ENCODE measurements at places on chromosomes 1 and 21.

DNA sequence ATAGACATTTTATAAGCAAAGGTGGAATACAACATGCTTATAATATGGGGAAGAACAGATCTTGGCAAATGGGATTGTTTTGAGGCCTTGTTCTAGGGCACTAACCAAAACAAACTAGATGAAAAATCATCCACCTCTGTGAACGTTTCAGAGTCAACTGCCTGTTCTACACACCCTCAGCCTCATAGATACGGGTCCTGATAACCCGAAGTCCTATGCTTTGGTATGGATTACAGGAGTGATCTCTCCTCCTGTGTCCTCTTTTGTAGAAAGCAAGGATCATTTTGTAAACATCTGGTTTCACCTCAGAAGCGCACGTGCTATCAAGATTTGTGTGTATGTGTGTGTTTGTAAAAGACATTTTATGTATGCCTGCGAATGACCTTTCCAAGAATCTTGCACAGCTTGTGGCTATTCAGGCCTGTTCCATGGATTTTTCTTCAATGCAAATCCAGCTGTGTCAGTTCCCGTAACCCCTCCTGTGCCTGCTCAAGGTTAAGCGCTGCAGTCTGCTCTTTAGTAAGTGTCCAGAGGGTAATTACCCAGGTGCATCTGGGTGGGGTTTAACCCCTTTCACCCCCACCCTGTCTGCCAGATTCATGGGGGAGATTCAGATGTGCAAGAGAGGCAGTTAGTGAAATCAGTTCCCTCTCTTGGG, 132.4 kb downstream of the ROR1 start:
- DNase-seq = no peak

DNA sequence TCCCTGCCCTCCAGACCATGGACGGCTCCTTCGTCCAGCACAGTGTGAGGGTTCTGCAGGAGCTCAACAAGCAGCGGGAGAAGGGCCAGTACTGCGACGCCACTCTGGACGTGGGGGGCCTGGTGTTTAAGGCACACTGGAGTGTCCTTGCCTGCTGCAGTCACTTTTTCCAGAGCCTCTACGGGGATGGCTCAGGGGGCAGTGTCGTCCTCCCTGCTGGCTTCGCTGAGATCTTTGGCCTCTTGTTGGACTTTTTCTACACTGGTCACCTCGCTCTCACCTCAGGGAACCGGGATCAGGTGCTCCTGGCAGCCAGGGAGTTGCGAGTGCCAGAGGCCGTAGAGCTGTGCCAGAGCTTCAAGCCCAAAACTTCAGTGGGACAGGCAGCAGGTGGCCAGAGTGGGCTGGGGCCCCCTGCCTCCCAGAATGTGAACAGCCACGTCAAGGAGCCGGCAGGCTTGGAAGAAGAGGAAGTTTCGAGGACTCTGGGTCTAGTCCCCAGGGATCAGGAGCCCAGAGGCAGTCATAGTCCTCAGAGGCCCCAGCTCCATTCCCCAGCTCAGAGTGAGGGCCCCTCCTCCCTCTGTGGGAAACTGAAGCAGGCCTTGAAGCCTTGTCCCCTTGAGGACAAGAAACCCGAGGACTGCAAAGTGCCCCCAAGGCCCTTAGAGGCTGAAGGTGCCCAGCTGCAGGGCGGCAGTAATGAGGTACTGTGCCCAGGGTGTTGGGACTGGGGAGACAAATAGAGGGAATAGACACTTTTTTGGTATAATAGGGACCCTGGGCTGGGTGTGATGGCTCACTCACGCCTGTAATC, 1.0 kb downstream of the ZBTB48 start:
- no peak for DNase-seq

DNA sequence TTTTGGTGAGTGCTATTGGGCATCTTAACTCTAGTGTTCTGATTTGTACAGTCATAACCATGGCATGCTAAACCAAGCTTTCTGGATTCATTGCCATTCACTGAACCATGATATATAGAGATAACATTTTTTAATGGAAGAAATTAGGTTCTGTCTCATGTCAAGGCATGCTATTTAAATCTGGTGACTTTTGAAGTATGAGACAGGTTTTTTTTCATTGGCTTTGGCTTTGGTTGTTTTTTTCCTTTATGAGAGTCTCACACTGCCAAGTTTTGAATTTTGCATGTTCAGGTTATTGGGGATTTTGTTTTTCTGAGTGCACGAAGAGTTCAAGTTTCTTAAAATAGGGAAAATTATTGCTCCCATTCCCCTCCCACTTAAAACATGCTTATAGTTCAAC, 141.3 kb upstream of the ADAMTS5 start:
- peak; percentile 38 for DNase-seq

GRCh38 chr1:226661271-226661670, 77.8 kb downstream of the ITPKB start:
- DNase-seq = no peak

DNA sequence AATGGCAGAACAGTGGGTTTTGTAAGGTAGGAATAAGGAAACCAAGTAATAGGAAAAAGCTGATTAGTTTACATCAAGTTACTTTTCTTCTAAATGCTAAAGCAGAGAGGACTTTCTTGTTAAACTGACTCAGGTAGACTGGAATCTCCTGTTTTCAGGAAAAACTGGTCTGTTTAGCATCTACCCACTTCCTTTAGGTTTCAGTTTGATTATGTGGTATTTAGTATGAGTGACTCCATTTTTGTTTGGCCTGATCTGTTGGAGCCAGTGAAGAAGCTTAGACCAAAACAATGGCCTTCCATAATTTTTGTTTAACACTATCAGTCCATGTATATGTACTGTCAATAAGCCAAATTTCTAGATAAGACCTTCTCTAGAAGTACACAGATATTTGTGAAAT, 88.4 kb downstream of the EPB41 start:
- DNase-seq = no peak

GRCh38 chr1:234666761-234667160, 56.8 kb upstream of the IRF2BP2 start:
- no peak for DNase-seq

GRCh38 chr21:32299695-32300094, 1.0 kb downstream of the MRAP start:
- no peak for DNase-seq

GRCh38 chr1:189678779-189679178, 798.9 kb downstream of the BRINP3 start:
- no peak for DNase-seq

DNA sequence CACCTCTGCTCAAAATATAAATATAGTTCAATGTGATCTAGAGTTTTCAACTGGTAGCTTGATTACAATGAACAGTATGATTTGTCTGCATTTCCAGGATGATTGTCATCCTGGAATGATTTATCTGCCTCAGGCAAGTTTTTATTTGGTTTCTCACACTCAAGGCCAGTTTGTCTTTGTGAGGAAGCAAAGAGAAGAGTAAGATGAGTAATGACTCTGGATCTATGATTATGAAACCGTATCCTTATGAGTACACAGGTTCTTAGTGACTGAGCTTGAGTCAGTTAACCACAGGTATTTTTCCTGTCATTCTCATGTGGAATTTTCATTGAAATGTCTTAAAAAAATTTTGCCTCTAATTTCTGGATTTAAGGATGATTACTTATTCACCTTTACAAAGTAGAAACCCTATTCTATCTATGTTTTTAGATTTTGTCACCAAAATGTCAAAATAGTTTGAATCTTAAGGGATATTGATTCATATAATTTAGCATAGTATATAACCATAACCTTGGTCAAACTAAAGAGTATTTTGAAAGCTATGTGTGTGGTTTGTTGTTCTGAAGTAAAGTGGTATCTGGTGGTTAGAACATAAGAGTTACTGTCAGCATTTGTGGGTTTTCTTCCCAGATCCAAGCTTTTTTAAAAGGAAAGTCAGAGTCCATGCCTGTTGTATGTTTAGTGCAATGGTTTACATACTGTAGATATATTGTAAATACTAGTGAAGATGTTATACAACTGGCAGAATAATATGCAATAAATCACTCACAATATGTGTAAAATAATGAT, 145.0 kb downstream of the RASAL2 start:
- DNase-seq = peak; percentile 98

GRCh38 chr1:77536813-77537212, 145.6 kb downstream of the ZZZ3 start:
- DNase-seq = peak; percentile 96

DNA sequence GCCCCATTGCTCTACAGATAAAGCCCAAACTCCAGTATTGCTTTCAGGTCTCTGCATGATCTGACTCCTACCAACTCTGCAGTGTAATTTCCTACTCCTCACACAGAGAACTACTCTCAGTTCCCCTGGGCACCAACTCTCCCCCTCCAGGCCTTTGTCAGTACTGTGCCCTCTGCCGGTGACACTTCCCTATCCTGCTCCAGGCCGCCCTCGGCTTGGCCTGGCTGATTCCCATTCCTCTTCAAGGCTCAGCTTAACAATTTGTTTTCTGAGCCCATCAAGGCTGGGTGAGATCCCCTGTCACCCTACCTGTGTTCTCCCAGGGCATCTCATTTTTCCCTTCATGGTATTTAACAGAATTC, 2.6 kb downstream of the SLAMF8 start:
- no peak for DNase-seq

- DNase-seq = peak; percentile 77
Measured at GRCh38 chr1:201903135-201903534, 14.4 kb downstream of the SHISA4 start.

- no peak for DNase-seq
Measured at GRCh38 chr1:183593356-183593755, 3.1 kb upstream of the NCF2 start.

Measured in fibroblast of skin of scalp (primary cell).